ENCODE measurements at places on chromosomes 4 and X. TPM values are rescaled to one million over a fixed set of nuclear protein-coding genes. Genes with fewer than 3 reads are reported as not detected.

The EREG gene
- 0.58 TPM for total RNA-seq

DNA sequence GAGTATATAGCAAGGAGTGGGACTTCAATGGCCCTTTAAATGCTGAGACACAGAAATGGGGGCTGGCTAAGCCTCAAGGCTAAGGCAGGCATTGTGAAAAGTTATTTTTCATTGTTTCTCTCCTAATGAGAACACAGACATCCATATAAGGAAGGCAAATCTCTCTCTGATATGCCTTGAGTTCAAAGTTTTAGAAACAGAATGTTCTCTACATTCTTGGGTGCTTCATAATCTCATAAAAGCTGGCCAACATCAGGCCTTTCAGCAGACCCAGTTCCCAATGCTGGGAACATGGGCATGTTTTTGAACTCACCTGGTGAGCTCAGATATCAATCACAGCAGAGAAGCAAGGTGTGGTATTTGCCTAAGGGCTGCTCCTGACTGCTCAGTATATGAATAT, 19.4 kb upstream of the RAB40A start:
- H3K4me1 ChIP-seq, result peaks cover 2% of the 10 kb centered on the region
- H3K36me3 ChIP-seq, result no peaks in the 10 kb centered on the region
- DNase-seq, result no peak
- no peak overlapping the region for H3K27ac ChIP-seq
- H3K27me3 ChIP-seq, result no peaks in the 10 kb centered on the region

The FAM184B gene
- not detected for total RNA-seq

The GUCY1B1 gene
- total RNA-seq, result not detected

DNA sequence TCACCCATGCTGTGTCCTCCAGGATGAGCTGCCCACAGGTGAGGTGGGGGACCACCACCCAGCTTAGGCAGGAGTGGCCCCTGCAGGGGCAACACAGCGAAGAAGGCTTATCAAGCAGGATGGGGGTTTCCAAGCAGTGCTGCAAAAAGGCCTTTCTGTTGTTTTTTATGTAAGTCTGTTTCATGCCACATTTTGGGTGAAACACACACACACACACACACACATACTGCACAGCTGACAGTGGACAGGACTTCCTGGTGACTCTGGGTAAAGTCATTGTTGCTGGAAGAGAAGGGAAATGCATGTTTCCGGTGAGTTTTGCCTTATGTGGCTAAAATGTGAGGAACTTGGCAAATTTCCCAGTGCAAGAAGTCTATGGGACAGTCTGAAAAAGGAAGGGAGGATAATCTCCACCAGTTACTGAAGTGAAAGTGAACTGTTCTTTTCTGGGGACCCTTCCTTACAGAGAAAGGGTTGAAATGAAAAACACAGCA, 119.2 kb downstream of the IRF2 start:
- no peak overlapping the region for H3K4me3 ChIP-seq
- H3K4me1 ChIP-seq, result peaks cover 11% of the 10 kb centered on the region
- no peak overlapping the region for H3K27ac ChIP-seq
- DNase-seq, result no peak
- no peaks in the 10 kb centered on the region for H3K27me3 ChIP-seq
- no peaks in the 10 kb centered on the region for H3K36me3 ChIP-seq

The SMIM10 gene
- total RNA-seq, result not detected

The ENPEP gene
- total RNA-seq, result not detected

The TMEM271 gene
- not detected for total RNA-seq

The CLDN24 gene
- not detected for total RNA-seq

The MAGEC3 gene
- not detected for total RNA-seq

The PLS3 gene
- total RNA-seq, result not detected

DNA sequence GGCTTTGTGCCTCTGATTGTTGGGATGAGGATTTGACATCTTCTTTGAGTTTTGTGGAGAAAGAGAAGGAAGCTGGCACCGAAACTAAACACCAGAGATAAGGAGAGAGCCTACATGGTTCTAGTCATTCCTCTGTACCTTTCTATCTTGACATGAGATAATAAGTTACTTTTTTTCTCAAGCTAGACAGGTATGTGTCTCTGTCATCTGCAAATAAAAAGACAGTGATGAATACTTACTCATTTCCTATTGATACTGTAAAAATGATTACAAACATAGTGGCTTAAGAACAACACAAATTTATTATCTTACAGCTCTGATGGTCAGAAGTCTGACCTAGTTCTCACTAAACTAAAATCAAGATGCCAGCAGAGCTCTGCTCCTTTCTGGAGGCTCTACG, 1391.2 kb downstream of the STIM2 start:
- DNase-seq, result no peak
- no peaks in the 10 kb centered on the region for H3K36me3 ChIP-seq
- H3K4me1 ChIP-seq, result no peaks in the 10 kb centered on the region
- no peak overlapping the region for H3K4me3 ChIP-seq

DNA sequence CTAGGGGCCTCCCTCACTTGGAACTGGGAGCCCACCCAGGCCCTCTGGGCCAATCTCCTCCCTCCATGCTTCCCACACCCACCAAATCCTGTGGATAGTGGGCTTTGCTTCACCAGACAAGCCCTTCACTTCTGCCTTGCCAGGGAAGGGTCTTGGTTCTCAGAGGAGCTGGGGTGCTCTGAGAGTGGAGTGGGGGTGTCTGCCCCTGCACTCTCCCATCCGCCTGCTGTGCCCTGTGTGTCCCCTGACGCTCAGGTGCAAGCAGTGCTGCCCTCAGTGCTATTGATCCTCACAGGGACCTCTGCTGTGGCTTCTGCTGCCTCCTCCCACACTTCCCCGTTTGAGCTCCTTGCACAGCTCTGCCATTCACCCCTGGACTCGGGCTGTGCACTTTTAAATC, 117.3 kb upstream of the NKX1-1 start:
- H3K27ac ChIP-seq, result no peak overlapping the region
- H3K27me3 ChIP-seq, result peaks cover 21% of the 10 kb centered on the region
- H3K36me3 ChIP-seq, result no peaks in the 10 kb centered on the region
- no peak overlapping the region for H3K4me3 ChIP-seq
- H3K4me1 ChIP-seq, result peaks cover 9% of the 10 kb centered on the region

The FAAH2 gene
- total RNA-seq, result 7.4 TPM

The ODAPH gene
- total RNA-seq, result not detected

The CPZ gene
- not detected for total RNA-seq

- H3K4me3 ChIP-seq, result no peak overlapping the region
- no peaks in the 10 kb centered on the region for H3K4me1 ChIP-seq
- no peak for DNase-seq
- H3K27me3 ChIP-seq, result no peaks in the 10 kb centered on the region
- H3K27ac ChIP-seq, result no peak overlapping the region
Measured at GRCh38 chr4:67234296-67234695, 311.0 kb downstream of the CENPC start.

All from CD4-positive, alpha-beta T cell (primary cell).